Nephron progenitor cell (in vitro differentiated cells): ENCODE measurements at places on chromosomes 7 and 10.
A peak's percentile ranks its signal among the peaks of the same experiment; 100 is the strongest.

- no peak for DNase-seq
Measured at GRCh38 chr7:86653919-86654659, 10.4 kb downstream of the GRM3 start.

DNA sequence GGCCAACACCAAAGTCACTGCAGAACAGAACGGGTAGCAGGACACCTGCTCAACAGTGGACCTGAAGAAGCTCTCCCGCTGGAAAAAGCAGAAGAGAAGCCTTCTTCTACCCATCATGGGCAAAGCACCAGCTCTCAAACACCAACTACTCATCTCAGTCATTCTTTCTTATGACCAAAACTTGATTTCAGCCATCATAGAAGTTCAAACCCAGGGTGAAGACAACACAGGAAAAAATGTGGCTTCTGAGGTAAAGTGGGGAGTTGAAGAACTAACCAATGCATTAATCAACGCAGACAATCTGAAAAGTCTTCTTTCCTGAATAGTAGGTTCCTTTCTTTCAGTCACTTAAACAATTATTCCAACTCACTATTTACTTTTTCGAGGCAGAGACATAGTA is 83.3 kb downstream of the ELMO1 start:
- no peak for DNase-seq

DNA sequence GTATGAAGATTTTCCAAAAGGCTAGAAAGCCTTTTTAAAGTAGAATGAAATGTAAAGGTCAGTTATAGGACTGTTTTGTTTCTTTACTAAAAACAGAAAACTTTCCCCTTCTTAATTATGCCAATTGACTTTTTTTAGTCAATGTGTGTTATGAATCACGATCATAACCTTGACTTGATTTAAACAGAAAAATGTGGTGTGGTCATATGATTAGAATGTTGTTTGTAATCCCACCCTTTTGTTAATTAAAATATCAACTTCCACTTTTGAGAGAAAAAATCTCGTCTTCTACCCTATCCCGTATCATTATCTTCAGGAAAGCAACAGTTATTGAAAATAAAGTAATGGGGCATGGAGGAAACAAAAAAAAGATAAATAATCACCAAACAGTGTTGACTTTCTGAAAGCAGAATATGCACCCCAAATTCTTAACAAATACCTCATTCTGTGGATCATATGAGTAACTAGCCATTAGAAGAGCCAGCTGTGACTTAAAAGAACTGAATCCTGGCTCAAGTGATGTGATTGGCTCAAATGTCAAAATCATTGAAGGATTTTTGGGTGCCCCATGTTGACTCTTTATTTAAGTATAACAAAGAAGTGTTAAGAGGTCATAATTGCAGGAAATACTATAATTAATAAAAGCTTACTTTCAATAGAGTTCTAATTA is 32.3 kb upstream of the SLC16A12 start:
- no peak for DNase-seq

GRCh38 chr10:73872190-73872710 is 2.1 kb downstream of the CAMK2G start:
- DNase-seq = no peak

DNA sequence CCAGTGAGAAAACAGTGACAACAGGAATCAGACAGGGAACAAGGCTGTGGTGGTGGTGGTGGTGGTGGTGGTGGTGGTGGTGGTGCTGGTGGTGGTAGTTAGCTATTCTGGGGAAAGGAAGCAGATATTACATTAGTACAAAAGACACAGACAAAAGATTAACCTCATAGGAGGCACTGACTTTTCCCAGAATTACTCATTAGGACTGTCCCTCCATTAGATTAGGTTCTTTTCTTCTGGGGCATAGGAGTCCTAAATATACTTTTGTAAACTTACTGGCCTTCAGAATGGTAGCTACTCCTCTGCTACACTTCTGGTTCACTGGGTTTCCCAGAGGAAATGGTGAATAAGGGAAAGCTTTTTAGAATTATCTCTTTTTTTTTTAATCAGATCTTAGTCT is 156.6 kb upstream of the SEMA3D start:
- DNase-seq = no peak

DNA sequence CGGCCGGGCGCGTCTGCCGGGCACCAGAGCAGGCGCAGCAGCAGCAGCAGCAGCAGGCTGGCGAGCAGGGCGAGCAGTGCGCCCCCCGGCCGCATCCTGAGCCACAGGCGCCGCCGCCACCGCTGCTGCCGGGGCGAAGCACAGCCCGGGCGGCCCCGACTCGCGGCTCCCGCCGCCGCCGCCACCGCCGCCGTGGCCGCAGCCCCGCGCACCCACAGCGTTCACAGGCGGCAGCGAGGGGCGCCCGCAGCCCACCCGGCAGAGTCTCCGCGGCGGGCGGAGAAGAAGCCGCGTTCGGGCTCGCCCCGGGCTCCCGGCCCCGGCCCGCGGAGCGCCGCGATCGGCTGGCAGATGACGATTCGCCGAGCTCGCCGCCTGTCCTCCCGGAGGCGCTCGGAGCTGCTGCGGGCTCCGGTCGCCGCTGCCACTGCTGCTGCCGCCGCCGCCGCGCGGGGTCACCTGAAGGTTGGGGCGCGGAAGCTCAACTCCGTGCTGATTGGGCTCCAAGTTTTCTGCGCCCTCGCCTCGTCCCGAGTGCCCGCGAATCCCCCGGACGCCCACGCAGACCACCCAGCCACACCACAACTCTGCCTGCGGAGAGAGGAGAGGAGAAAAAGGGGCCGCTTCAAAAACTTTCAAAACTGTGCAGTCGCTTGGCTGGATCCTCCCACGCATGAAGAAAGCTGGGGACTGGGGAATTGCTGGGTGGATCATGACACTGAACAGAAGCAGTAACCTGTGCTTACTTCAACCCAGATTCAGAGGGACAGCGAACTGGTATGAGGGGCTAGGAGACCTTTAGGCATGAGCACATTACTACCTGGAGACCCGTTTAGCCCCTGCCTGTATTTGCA is at the start of gene ST8SIA6:
Gene ST8SIA6, minus strand, starts transcription at position 435 of the 854 bp plus-strand sequence. Its CDS starts 340 bp downstream, at position 95.
- peak; percentile 71 for DNase-seq

DNA sequence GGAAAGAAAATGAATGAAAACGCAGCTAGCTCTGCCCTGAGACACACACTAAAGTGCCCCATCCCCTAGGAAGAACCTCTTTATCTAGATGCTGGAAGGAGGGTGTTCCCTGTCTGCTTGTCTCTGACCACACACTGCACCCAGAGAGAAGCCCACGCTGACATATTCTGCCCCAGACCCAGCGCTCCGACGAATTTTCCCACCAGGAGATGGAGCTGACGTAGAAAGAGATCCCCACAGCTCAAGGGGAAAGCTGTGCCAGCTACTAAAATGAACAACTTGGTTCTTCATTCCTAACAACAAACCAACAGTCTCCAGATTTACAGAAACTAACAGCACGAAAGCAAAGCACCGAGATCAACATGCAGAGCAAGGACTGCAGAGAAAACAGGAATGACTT is 73.3 kb downstream of the KIAA1549 start:
- DNase-seq = no peak

- DNase-seq = no peak
Measured at GRCh38 chr10:78215645-78216044, 182.0 kb downstream of the RPS24 start.

DNA sequence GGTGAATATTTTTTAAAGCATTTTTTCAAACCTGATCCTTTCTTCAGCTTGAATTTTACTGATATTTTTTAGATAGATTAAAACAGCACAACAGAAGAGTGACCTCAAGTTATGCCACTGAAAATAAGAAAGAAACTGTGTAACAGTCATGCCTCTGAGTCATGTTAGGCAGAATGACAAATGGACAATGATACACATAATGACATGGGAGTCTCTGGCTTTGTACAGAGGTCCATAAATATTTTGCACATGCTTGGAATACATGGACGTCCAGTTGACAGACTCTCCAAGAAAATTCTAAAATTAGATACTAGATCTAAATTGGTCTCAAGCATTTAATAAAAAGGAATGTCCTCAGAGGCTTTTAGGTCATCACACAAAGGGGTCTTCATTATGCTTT is 21.9 kb upstream of the SEMA3A start:
- no peak for DNase-seq

GRCh38 chr7:39075210-39075609 is 97.5 kb downstream of the POU6F2 start:
- no peak for DNase-seq

DNA sequence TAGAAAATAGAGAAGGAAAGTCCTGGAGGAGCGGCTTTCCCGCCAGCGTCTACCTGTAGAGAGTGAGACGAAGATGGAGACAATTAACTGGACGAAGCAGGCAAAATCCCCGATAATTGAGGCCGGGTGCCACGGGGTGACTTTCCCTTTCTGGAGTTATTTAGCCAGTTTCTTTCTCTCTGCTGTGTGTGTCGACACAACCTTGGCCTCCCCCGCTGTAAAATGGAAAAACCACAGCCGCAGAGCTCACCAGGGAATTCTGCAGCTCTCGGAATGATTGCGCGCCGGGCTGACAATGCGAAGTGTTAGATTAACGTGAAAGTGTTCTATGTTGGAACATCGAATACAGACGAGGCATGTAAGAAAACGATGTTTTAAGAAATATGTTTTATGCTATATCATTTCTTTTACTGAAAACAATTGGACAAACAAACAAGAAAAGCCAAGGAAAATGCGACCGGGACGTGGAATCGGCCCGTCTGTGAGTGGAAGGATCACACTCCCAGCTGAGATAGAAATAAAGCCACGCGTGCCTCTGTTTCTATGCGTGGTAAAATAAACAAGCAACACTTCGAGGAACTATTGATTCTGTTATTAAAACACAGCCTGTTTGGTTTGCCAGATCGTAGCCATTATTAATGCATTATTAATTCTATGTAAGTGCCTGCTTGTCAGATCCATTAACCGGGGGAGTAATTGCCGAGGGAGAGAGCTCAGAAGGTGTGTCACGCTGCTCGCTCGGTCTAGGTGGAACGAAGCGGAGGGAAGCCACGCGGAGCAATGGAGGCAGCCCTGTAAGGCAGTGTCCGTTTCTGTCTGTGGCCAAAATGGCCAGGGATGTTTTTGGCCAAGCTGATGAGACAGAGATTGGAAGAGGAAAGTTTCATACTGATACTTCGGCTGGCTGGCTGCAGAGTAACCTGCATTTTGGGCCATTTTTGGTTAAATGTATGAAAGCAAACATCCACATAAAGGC is 129.4 kb downstream of the DNAJB6 start:
- DNase-seq = no peak

- DNase-seq = no peak
Measured at GRCh38 chr7:18706670-18707069, 211.1 kb downstream of the HDAC9 start.

- DNase-seq = no peak
Measured at GRCh38 chr7:116678780-116679179, 6.8 kb downstream of the MET start.

GRCh38 chr7:40996233-40996677 is 706.6 kb downstream of the INHBA start:
- DNase-seq = no peak

DNA sequence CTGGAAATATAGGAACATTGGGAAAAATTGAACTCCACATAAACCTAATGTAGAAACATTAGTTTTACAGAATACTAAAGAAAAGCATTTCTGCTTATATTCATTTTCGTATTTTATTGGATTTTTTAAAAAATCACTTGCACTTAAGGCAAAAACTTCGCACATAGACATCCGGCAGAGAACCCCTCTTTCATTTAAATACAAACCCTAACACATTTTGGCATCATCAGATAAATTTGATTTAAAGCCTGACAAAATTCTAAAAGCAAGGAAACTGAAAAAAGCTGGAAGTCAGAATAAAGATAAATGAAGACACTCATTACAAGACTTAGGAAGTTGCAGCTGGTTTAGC is 396 bp upstream of the EXOC4 start:
- DNase-seq = no peak

DNA sequence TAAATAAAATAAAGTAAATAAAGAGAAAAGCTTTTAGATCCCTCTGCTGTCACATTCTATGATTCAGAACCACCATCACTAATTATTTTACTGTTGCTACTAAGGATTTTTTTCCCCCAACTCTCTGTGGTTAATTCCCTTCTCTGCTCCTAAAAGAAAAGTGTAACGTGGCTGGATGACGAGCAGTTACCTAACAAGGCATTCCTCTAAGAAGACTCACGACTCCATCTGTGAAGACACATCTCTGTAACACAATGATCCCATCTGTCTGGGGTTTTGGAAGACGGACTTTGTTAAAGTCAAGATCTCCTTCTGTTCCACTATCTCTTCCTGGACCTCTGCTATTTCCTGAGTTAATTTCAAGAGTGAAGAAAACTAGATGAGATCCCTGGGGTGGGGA is 179.9 kb downstream of the SFMBT2 start:
- no peak for DNase-seq

DNA sequence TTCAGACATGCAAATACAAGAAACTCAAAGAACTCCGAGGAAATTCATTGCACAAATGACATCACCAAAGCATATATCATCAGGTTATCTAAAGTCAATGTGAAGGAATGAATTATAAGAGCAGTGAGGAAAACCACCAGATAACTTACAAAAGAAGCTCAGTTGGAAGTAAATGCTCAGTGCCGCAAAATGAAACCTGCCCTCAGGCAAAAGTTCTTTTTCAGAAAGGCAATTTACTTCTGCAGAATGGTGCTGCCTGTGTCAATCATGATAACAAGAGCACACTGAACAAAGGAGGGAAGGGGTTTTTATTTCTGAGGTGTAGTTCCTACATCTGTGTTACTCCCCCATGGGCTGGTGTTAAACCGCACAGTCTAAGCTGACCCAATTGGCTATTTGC is 550.6 kb upstream of the SEMA3D start:
- DNase-seq = no peak

DNA sequence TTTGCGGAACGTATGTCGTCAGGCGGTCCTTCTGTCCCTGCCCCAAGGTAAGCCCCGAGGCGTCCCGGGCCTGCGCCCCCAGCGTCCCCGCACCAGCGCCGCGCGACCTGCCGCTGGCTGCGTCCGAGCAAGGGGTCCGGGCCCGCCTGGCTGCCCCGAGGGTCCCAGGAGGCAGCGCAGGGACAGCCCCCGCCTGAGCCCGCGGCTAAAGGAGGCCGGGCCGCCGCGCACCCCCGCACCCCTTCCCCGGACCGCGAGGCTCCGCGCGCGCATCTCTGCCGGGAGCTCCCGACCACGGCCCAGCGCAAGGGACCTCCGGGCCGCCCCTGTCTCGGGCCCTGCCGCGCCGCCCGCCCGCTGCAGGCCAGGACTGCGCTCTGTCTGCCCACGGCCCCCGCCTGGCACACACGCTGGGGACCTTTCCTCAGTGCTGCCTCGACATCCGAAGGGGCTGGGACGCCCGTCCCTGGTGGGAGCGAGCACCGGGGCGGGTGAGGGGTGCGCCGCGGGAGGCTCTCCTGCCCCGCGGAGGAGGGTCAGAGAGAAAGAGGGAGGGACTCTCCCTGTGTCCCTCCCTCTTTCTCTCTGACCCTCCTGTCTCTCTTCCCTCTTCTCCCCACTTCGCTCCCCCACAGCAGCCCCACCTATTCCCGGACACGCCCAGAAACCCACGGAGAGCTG is 25.0 kb downstream of the SHH start:
- DNase-seq = peak; percentile 57

DNA sequence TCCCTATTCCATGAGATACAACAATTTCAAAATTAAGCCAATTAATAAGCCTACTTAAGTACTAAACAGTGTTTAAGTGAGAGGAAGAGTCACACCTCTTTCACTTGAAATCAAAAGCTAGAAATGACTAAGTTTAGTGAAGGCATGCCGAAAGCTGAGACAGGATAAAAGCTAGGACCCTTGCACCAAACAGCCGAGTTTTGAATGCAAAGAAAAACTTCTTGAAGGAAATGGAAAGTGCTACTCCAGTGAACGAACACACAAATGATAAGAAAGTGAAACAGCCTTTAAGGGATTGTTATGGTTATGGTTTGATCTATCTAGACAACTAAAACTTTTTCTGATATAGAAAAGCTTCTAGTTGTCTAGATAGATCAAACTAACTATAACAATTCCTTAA is 135.4 kb upstream of the KMT2E start:
- no peak for DNase-seq

- no peak for DNase-seq
Measured at GRCh38 chr7:69502358-69502757, 95.9 kb upstream of the AUTS2 start.
